ENCODE measurements at places on chromosomes 1 and 21.

GRCh38 chr1:187275985-187276575 is 447.3 kb downstream of the PLA2G4A start:
- DNase-seq = no peak
- no peaks in the 10 kb centered on the region for H3K36me3 ChIP-seq
- no peaks in the 10 kb centered on the region for H3K27me3 ChIP-seq
- no peak overlapping the region for H3K4me3 ChIP-seq

GRCh38 chr1:151367658-151368392 is 4.7 kb downstream of the SELENBP1 start:
- no peak overlapping the region for H3K4me3 ChIP-seq
- H3K36me3 ChIP-seq = no peaks in the 10 kb centered on the region
- H3K4me1 ChIP-seq = no peaks in the 10 kb centered on the region
- no peak overlapping the region for H3K27ac ChIP-seq
- DNase-seq = no peak

DNA sequence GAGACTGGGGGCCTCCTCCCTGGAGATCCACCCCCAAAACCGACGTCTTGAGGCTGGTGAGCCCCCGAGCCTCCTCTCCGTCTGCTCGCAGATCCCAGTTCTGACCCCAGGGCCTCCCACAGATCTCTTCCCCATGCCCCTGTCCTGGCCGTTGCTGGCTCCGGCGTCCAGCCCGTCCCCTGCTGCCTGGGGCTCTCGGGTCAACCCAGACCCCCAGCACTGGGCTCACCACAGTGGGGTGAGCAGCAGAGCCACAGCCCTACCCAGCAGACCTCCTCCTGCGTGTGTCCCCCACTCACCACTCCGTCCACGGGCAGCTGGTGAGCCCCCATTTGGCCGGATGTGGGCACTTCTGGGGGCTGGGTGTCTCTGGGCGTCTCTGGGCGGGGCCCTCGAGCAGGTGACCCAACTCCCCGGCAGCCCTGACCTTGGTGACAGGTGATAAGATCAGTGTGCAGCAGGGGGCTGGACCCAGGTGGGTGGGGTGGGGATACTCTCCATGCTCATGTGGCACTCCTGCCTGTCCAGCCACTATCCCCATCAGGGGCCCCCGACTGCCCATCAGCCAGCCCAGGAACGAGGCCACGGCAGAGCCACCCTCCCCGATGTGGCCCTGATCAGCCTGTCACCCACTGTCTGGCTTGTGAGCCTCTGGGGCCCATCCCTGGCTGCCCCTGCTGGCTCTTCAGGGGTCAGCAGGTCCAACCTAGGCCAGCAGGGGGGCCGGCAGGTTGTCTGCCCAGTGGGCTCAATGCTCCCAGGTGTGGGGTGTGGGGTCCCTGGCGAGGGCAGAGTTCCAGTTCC is 709 bp downstream of the TNFRSF14 start:
- no peak for DNase-seq
- H3K27me3 ChIP-seq = no peaks in the 10 kb centered on the region
- H3K4me3 ChIP-seq = peak overlapping the region; percentile 90
- peaks cover 43% of the 10 kb centered on the region for H3K4me1 ChIP-seq
- peaks cover 32% of the 10 kb centered on the region for H3K36me3 ChIP-seq

DNA sequence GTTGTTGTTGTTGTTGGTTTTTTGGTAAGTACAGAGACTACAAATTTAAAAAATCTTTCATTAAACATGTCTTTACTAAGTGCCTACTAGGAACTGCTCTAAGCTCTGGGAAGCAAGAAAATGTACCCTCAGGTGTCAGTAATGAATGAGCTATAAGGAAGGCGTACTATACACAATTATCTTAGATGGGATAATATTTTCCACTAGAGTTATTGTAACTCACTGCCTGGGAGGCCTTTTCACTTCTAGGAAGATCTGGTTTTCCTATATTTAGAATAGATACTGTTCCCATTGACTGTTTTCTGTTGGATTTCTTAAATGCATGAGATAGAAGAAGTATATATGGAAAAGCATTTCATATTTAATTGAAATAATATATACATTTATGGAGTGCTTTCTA is 19.6 kb downstream of the CLIC4 start:
- no peaks in the 10 kb centered on the region for H3K27me3 ChIP-seq
- no peaks in the 10 kb centered on the region for H3K36me3 ChIP-seq
- no peak for DNase-seq
- H3K4me3 ChIP-seq = no peak overlapping the region

DNA sequence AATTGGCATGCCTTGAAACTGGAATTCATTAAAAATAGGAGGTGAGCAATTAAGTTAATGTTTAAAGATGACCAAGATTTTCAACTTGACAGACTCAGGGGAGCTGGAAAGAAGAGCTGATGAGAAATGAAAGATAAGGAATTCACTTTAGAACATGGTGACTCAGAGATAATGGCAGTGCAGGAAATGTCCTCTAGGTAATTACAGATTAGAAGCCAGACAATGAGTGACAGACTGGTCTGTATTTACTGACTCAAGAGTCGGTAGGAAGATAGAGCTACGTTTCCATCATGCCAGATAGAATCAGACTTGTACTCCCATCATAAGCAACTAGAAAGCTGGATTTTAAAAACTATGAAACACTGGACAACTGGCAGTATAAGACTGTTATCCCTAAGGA is 151.6 kb downstream of the AJAP1 start:
- H3K36me3 ChIP-seq = no peaks in the 10 kb centered on the region
- no peak overlapping the region for H3K27ac ChIP-seq
- DNase-seq = no peak
- H3K4me3 ChIP-seq = no peak overlapping the region

GRCh38 chr1:220791956-220792355 is 5.2 kb downstream of the MTARC1 start:
- H3K27me3 ChIP-seq = no peaks in the 10 kb centered on the region
- no peak overlapping the region for H3K4me3 ChIP-seq
- H3K27ac ChIP-seq = no peak overlapping the region
- H3K36me3 ChIP-seq = no peaks in the 10 kb centered on the region
- DNase-seq = no peak

DNA sequence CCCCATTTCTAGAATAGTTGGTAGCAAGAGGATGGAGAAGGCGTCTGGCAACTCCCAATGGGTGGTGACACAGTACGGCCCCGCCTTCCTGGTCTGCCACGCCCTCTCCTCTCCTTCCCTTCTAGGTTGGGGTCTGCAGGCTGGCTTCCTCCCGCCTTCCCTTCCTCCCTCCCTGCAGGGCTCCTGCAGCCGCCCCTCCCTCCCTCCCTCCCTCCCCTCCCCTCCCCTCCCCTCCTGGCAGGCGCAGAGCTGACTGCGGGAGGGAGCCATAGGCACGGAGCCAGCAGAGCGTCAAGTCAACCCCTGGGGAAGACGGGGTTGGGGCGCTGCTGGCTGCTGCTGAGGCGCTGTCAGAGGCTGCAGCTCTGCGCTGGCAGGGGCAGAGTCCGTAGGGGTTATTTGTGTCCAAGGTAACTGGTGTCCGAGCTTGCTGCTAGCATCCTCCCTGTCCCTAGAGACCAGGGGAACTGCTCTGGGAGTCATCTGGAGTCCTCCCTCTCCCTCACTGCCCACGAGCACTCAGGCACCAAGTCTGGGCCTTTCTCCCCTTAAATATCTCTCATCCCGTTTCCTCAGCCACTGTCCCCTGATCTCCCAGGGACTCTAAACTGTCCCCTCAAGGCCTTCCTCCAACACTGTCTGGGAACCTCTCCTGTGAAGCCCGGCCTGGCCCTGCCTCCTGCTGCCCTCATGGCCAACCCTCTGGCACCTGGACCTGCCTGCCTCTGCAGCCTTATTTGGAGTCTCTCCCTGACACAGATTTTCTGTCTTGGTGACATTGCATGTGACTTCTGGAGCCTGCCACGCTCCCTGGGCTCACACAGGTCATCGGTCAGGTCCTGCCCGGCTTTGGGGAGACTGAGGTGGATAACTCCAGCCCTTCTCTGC is 57.4 kb upstream of the ACOT11 start:
- no peak overlapping the region for H3K27ac ChIP-seq
- H3K4me1 ChIP-seq = peaks cover 34% of the 10 kb centered on the region
- H3K36me3 ChIP-seq = no peaks in the 10 kb centered on the region
- DNase-seq = no peak

- no peaks in the 10 kb centered on the region for H3K4me1 ChIP-seq
- no peak overlapping the region for H3K4me3 ChIP-seq
- H3K27me3 ChIP-seq = no peaks in the 10 kb centered on the region
- no peak overlapping the region for H3K27ac ChIP-seq
Measured at GRCh38 chr1:95957748-95958147, 723.7 kb downstream of the RWDD3 start.

DNA sequence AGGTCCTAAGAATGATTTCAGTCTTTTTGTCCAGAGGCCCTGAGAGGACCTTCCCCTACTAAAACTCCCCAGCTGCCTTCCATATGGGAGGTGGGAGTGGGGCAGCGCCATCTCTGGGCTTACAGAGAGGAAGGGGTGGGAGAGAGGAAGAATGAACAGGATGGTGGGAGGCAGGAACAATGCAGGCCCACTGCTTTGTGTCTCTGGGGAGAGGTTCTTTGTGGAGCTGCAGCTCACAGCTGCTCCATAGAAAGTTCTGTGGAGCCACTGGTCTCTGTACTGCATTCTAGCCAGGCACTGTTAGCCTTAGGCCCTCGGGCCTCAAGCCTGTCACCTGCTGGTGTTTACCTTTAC is 43.6 kb upstream of the A3GALT2 start:
- peaks cover 2% of the 10 kb centered on the region for H3K4me1 ChIP-seq
- H3K36me3 ChIP-seq = no peaks in the 10 kb centered on the region
- H3K27me3 ChIP-seq = no peaks in the 10 kb centered on the region
- H3K27ac ChIP-seq = no peak overlapping the region
- no peak overlapping the region for H3K4me3 ChIP-seq

DNA sequence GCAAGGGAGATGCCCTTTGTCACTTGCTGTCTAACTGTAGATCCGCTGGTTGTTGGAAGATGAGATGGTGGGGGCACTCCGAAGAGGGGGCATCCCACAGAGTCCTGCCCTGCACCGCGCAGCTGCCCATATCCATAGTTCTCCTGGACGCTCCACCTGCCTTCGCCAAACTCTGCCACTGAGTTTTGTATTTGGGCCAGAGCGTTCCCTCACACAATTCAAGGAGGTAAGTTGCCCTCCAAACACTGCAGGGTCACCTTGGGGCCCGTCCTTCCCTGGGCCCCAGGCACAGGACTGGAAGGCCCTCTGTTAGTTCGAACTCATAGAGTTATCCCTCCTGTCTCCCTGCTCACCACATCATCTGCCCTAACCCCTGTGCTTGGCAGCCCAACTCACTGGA is 22.1 kb downstream of the HYI start:
- H3K27me3 ChIP-seq = no peaks in the 10 kb centered on the region
- DNase-seq = no peak
- no peak overlapping the region for H3K27ac ChIP-seq
- H3K4me3 ChIP-seq = no peak overlapping the region
- H3K4me1 ChIP-seq = no peaks in the 10 kb centered on the region
- peaks cover 75% of the 10 kb centered on the region for H3K36me3 ChIP-seq

DNA sequence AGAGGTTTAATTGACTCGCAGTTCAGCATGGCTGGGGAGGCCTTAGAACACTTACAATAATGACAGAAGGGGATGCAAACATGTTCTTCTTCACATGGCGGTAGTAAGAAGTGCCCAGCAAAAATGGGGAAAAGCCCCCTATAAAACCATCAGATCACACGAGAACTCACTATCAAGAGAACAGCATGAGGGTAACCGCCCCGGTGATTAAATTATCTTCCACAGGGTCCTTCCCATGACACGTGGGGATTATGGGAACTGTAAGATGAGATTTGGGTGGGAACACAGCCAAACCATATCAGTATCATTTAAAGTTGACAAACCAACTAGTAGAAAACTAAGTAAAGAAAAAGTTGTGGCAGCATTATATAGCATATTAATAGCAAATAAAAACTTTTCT is 71.3 kb upstream of the DNAJC6 start:
- no peak overlapping the region for H3K27ac ChIP-seq
- H3K27me3 ChIP-seq = no peaks in the 10 kb centered on the region
- no peaks in the 10 kb centered on the region for H3K4me1 ChIP-seq
- no peaks in the 10 kb centered on the region for H3K36me3 ChIP-seq
- no peak for DNase-seq
- no peak overlapping the region for H3K4me3 ChIP-seq

DNA sequence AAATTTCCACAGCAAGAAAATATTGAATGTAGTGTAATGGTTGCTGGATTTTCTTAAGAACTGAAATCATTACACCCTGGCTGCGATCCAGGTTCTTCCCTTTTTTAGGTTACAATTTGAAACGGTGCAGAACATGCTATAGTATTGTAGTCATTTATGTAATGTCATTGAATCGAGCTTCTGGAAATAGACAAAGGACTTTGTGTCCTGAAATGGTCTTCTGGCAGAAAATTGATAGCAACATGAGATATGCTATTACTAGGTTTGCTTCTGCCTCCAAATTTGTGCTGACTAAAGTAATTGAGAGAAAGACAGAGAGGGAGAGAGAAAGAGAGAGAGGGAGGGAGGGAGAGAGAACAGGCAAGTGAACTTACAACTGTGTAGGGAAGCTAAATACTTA is 146.2 kb upstream of the NFIA start:
- no peaks in the 10 kb centered on the region for H3K27me3 ChIP-seq
- no peaks in the 10 kb centered on the region for H3K4me1 ChIP-seq
- DNase-seq = no peak
- no peak overlapping the region for H3K4me3 ChIP-seq

- no peaks in the 10 kb centered on the region for H3K36me3 ChIP-seq
- H3K4me3 ChIP-seq = no peak overlapping the region
Measured at GRCh38 chr1:203149188-203149840, 21.8 kb downstream of the ADORA1 start.

GRCh38 chr1:145751491-145752037 is 32.3 kb downstream of the CD160 start:
- H3K36me3 ChIP-seq = peaks cover 59% of the 10 kb centered on the region
- no peak overlapping the region for H3K27ac ChIP-seq
- no peak for DNase-seq
- H3K4me1 ChIP-seq = no peaks in the 10 kb centered on the region
- H3K27me3 ChIP-seq = no peaks in the 10 kb centered on the region

DNA sequence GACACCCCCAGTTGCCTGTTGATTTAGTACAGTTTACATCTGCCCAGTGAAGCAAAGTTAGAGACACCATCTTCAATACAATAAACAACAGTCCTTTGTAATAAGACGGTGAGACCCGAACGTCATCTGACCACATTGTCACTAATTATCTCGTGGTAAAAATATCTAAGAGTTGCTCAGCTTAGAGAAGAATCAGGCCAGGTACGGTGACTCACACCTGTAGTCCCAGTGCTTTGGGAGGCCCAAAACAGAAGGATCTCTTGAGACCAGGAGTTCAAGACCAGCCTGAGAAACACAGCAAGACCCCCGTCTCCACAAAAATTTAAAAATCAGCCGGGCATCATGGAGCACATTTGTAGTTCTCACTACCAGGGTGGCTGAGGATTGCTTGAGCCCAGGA is 53.5 kb downstream of the CD34 start:
- H3K4me1 ChIP-seq = peaks cover 25% of the 10 kb centered on the region
- H3K27me3 ChIP-seq = no peaks in the 10 kb centered on the region
- H3K36me3 ChIP-seq = peaks cover 6% of the 10 kb centered on the region
- no peak for DNase-seq
- no peak overlapping the region for H3K4me3 ChIP-seq

Measured in effector memory CD4-positive, alpha-beta T cell (primary cell).